Small intestine (tissue), 16 donors: ENCODE measurements at places on chromosomes 3 and 15. TPM values are rescaled to one million over a fixed set of nuclear protein-coding genes. Genes with fewer than 3 reads are reported as not detected.

- no peaks in the 10 kb centered on the region for H3K4me1 ChIP-seq
- no peak overlapping the region for H3K4me3 ChIP-seq
- no peaks in the 10 kb centered on the region for H3K27me3 ChIP-seq
Observed at GRCh38 chr15:99943466-99943865, 210.2 kb upstream of the LYSMD4 start.

- no peaks in the 10 kb centered on the region for H3K36me3 ChIP-seq
- H3K4me1 ChIP-seq: no peaks in the 10 kb centered on the region
- DNase-seq: no peak
- no peak overlapping the region for H3K4me3 ChIP-seq
- H3K27me3 ChIP-seq: peaks cover 3% of the 10 kb centered on the region
Observed at GRCh38 chr3:13140596-13140995, 67.4 kb upstream of the IQSEC1 start.

- no peaks in the 10 kb centered on the region for H3K27me3 ChIP-seq
- DNase-seq: no peak
- no peaks in the 10 kb centered on the region for H3K4me1 ChIP-seq
Observed at GRCh38 chr15:50166216-50166615, 15.8 kb upstream of the SLC27A2 start.

DNA sequence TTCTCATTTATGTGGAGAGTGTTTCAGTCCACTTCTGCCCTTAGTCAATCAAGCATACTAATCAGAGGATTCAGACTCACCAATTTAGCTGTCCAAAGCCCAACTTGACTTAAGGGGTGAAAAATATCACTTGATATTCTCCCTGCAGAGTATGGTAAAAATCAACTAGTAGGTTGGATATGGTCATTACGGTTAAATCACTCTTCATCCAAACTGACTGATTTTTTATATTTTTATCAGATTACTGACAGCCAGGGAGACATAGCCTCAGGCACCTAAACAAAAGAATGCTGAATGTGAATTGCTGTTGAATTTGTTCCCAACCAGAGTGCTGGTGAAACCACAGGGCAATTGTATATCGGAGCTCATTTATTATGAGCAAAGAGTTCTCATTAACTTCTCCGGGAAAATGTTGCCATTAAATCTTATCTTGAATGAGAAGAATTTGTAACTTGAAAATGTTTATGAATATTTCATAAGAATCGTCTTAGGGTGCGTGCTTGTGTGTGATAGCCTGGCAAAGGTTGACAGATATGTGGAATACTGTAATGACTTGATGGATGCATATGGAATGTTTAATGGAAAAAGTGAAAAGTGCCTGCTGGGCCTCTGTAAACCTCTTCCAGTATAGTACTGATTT lies 411.2 kb downstream of the NAALADL2 start:
- no peak overlapping the region for H3K4me3 ChIP-seq
- H3K27me3 ChIP-seq: no peaks in the 10 kb centered on the region
- DNase-seq: no peak

DNA sequence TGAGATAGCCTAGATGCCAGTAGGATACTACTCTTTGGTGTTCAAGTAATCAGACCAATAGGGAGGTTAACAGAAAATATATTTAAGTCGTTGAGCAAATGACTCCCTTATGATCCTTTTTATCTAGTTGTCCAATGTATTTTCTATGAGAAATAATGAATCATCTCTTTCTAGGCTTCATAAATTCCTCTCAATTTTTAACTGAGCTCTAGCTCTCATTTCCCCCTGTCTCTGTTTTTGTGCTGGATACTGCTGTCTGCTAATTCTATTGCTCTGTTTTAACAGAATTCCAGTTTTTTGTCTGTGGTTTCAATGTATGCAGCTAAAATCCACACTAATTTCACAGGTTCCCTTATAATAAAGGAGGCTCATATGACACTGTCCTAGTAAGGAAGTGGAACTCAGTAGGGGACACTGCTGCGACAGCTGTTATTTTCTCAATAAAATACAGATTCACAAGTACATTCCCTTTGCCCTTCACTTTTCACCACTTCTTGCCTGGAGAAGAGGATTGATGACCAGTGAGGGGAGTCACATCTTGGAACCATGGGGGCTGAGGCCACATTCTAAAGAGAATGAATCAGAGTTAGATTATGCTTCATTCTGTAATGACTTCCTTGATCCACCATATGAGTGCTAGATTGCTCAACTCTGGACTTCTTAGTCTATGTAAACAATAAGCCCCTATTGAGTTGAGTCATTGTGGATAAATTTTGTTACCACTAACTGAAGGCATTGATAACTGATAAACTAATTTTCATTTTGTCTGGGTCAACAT lies 558.7 kb upstream of the KCNMB2 start:
- H3K4me1 ChIP-seq: no peaks in the 10 kb centered on the region
- H3K27me3 ChIP-seq: no peaks in the 10 kb centered on the region
- H3K36me3 ChIP-seq: no peaks in the 10 kb centered on the region
- DNase-seq: no peak
- no peak overlapping the region for H3K27ac ChIP-seq

- peaks cover 3% of the 10 kb centered on the region for H3K4me1 ChIP-seq
- no peaks in the 10 kb centered on the region for H3K36me3 ChIP-seq
- H3K27ac ChIP-seq: no peak overlapping the region
- H3K27me3 ChIP-seq: peaks cover 10% of the 10 kb centered on the region
Observed at GRCh38 chr15:70475921-70476320, 287.4 kb downstream of the UACA start.

- H3K27ac ChIP-seq: peak overlapping the region; percentile 87
- H3K27me3 ChIP-seq: no peaks in the 10 kb centered on the region
- H3K36me3 ChIP-seq: peaks cover 22% of the 10 kb centered on the region
- peak overlapping the region; percentile 81 for H3K4me3 ChIP-seq
- H3K4me1 ChIP-seq: peaks cover 2% of the 10 kb centered on the region
- DNase-seq: no peak
Observed at GRCh38 chr15:89814112-89814742, 425 bp downstream of the ANPEP start.

- no peaks in the 10 kb centered on the region for H3K36me3 ChIP-seq
- H3K27ac ChIP-seq: no peak overlapping the region
- H3K4me3 ChIP-seq: no peak overlapping the region
Observed at GRCh38 chr3:13159890-13160289, 86.7 kb upstream of the IQSEC1 start.

- H3K27ac ChIP-seq: no peak overlapping the region
- H3K4me1 ChIP-seq: no peaks in the 10 kb centered on the region
- no peak for DNase-seq
- H3K36me3 ChIP-seq: no peaks in the 10 kb centered on the region
- no peaks in the 10 kb centered on the region for H3K27me3 ChIP-seq
Observed at GRCh38 chr15:34280193-34280592, 55.4 kb downstream of the EMC4 start.

DNA sequence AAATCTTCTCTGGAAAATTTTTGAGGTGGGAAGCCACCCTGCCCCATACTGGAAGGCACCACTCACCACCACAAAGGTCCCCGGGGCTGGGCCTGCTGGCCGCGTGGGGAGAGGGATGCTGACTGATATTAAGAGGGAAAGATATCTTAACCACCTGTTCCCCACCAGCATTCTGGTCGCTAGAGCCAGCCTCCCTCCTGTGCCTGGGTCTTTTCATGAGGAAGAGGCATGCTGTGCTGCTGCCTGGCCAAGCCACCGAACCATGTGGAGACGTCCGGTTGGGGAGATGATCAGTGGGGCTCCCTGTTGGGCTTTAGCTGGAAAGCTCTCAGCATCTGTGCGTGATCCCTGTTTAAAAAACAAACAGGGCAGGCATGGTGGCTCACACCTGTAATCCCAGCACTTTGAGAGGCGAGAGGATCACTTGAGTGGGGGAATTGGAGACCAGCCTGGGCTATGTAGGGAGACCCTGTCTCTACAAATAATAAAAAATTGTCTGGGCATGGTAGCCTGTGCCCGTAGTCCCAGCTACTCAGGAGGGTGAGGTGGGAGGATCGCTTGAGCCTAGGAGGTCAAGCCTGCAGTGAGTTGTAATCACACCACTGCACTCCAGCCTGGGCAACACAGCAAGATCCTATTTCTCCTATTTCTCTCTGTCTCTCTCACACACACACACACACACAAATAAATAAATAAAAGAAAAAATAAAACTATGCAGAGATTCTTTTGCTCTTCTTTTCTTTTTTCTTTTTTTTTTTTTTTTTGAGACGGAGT lies 1.0 kb downstream of the KLHL18 start:
- H3K36me3 ChIP-seq: peaks cover 10% of the 10 kb centered on the region
- H3K27me3 ChIP-seq: no peaks in the 10 kb centered on the region
- no peak for DNase-seq

DNA sequence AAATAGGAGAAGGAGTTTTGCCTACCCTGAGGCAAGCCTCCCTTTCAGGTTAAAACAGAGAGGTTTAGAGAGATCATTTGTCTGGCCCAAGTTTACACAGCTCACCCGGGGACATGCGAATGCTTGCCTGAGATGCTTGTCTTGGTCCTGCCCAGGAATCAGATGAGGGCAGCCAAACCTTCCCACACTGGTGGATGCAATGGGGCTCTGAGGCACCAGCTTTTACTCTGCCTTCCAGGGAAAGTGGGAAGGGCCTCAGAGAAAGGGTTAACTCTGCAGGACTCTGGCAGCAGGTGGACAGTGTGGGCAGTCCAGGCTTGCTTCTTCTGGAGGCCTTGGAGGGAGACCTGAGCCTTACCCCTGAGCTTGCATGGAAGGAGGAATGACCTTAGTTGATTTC lies 90.0 kb downstream of the LRRK1 start:
- H3K4me3 ChIP-seq: no peak overlapping the region
- H3K4me1 ChIP-seq: no peaks in the 10 kb centered on the region
- no peaks in the 10 kb centered on the region for H3K27me3 ChIP-seq
- no peak for DNase-seq
- H3K27ac ChIP-seq: no peak overlapping the region

DNA sequence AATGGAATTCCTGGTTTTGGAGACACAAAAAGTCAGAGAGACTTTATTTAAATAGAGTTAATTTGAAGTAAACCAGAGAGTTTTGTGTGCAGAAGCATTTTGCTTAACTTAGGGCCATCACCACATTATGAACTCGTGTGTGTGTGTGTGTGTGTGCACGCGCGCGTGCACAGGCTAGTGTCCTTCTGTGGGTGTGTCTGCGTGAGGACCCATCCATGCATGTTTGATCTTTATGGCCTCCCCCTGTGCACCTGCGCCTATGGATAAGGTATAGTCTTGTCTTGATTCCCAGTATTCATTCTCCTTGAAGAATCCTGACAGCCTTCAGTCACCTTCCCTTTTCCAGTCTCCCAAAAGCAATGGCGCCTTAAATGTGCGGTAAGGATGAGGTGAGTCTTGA lies 26.0 kb downstream of the MUC20 start:
- H3K36me3 ChIP-seq: peaks cover 19% of the 10 kb centered on the region
- H3K27me3 ChIP-seq: no peaks in the 10 kb centered on the region
- DNase-seq: no peak
- H3K4me3 ChIP-seq: no peak overlapping the region
- no peak overlapping the region for H3K27ac ChIP-seq

GRCh38 chr3:24336101-24336500 lies 158.5 kb downstream of the THRB start:
- H3K4me1 ChIP-seq: no peaks in the 10 kb centered on the region
- no peak overlapping the region for H3K27ac ChIP-seq
- H3K36me3 ChIP-seq: peaks cover 22% of the 10 kb centered on the region
- no peak for DNase-seq

DNA sequence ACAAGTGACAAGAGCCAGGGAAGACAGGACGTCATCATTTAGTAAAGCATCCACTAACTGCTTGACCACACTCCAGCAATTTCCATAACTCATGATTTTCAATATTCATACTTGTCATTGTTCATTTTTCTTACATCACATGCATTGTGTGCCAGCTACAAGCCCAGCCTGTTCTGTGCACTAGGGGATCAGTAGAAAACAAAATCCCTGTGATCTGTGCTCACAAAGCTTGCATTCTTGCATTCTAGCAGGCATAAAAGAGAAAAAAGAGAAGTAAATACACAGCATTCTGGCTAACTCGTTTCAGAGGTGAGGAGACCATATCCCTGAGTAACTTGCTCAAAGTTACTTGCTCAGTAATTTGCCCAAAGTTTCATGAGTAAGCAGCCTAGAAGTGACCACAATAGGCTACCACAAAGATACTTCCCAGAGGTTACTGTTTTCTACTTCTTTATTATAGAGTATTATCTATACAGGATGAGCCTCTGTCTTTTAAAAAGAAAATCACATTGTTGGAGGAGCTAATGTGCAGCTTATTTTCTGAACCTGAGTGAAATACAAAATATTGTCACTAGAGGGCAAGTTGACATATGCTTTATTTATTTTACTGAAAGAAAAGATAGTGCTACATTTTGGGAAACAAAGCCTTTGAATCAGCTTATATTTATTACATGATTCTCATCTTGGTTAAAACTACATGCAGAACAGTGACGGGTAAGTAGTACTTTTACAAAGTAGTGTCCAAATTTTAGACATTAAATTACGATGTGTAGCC lies 701.4 kb upstream of the LMCD1 start:
- no peak for DNase-seq
- H3K36me3 ChIP-seq: no peaks in the 10 kb centered on the region
- H3K27me3 ChIP-seq: no peaks in the 10 kb centered on the region
- no peaks in the 10 kb centered on the region for H3K4me1 ChIP-seq

- H3K4me3 ChIP-seq: no peak overlapping the region
- H3K36me3 ChIP-seq: no peaks in the 10 kb centered on the region
- H3K27ac ChIP-seq: no peak overlapping the region
- DNase-seq: no peak
- H3K4me1 ChIP-seq: no peaks in the 10 kb centered on the region
- H3K27me3 ChIP-seq: no peaks in the 10 kb centered on the region
Observed at GRCh38 chr3:106635271-106635670, 742.0 kb upstream of the CCDC54 start.

- no peaks in the 10 kb centered on the region for H3K36me3 ChIP-seq
- H3K4me1 ChIP-seq: no peaks in the 10 kb centered on the region
- no peak overlapping the region for H3K27ac ChIP-seq
- H3K4me3 ChIP-seq: no peak overlapping the region
- DNase-seq: peak; percentile 8
- no peaks in the 10 kb centered on the region for H3K27me3 ChIP-seq
Observed at GRCh38 chr3:60046210-60046609, 996.4 kb upstream of the CFAP20DC start.

DNA sequence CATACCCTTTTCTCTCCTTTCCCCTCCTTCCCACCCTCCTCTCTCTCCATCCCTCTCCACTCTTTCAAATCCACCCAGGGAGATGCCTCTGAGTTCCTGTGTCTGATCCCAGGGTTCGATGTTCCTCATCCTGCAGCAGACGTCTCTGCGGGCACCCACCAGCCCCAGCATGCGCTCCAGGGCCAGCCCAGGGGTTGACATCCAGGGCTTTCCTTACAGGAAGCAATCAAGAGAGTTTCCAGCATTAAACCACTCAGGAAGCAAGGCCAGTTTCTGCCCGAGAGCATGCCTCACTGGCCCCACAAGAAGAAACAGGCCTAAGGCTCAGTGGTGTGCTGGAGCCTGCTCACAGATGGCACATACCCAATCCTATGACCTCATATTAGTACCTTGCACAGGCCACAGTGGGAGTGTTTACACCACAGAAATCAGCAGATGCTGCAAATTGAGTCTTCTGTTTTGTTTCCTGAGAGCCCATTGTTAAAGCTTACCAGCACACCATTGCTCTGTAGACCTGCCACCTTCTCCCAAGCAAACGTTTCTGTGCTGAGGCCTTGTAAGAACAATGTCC lies 13.2 kb downstream of the SLC6A1 start:
- H3K27ac ChIP-seq: no peak overlapping the region
- DNase-seq: no peak
- no peaks in the 10 kb centered on the region for H3K36me3 ChIP-seq
- H3K27me3 ChIP-seq: no peaks in the 10 kb centered on the region

Gene CELF6
- 10.9 TPM for polyA plus RNA-seq

Gene SPTBN5
- 0.60 TPM for polyA plus RNA-seq

Gene CPN2
- polyA plus RNA-seq: not detected

Gene ACTRT3
- 13.6 TPM for polyA plus RNA-seq

Gene PLA2G4E
- polyA plus RNA-seq: 0.13 TPM

Gene LARP6
- 7.1 TPM for polyA plus RNA-seq

Gene SAMD7
- polyA plus RNA-seq: not detected
